CMK (cell line): ENCODE measurements at places on chromosomes 6 and 20.

DNA sequence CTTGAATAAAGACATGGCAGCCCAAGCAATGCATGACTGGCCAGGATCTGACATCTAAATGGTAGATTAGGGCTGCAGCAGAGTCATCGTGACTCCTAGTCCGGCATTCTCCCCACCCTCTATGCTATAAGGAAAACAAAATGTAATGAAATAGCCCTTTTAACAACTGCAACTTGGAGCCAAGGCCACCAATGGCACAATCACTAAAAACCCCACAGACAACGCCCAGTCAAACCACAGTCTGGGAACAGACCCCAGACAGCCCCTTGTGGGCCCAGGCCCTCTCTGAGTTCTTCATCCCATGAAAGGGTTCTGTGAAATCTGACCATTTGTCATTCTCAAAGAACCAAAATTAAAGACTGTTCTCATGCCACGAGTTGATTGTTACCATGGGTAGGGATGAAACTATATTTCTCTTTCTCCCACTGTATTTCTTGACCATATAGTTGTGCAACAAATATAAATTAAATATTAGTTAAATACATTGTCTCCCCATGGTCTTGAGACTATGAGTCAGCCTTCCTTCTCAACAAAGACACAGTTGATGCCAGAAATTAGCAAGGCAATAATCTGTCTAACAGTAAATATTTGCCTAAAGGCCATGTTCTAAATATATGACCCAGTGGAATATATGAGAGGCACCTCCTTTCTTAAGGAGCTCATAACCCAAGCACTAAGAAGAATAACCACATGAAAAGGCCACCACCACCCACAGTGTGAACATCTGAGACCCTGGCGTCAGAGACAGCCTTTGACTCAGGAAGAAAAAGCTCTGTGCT is 85.6 kb upstream of the SSTR4 start:
- DNase-seq: no peak

DNA sequence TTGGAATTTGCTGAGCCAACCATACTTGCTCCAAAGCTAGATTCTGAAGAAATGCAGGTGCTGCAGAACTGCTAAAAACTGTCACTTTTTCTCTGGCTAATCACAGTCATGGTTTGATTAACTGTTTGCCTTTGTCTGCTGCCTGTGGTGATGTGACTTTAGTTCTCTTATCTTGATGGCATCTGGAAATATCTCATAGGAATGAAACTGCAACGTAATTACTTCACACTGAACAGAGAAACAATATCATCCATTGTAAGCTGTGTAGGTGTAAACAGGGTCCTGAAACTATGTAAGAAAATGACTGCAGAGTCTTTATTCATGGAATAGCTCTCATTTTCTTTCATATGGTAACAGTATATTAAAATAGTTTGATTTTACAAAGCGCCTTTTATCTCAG is 721.9 kb upstream of the HS3ST5 start:
- no peak for DNase-seq

DNA sequence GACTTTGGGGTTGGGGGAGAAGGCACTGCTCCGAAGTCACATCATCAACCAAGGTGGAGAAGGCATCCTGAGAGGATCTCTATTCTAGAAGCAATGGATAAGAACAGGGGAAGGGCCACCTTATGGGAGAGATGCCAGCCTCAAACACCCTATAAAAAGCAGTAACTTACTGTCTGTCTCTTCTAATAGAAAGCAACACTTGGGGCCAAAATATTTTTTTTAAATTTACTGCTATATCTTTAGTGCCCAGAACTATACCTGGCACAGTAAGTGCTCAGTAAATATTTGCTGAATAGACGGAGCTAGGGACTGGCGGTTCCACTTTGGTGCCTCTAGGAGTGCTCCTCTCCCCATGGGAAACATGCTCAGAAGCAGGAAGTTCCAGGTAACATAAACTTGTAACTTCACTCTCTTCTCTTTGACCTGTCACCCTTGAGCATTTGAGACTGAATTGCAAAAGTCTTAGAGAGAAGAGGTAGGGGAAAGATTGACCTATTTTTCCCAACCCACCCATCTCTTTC is 807 bp upstream of the OTOR start:
- no peak for DNase-seq

DNA sequence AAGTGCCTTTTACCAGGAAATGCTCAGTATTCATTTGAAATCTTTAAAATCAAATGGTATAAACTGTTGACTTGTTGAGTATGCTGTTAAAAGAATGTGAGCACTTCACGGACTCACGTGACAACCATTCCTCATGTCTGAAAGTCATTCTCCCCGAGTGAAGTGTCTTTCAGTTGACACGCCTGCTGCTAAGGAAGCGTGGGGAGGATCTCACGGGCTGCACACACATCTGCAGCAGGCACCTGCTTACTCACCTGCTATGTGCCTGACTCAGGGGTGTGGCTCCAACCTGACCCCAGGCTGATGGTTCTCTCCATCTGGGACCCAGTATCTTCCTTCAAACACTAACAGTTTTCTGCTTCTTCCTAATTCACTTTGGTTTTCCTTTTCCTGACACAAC is 32.7 kb downstream of the WDR27 start:
- DNase-seq: no peak

- no peak for DNase-seq
Measured at GRCh38 chr6:69286331-69286730, 510.5 kb downstream of the LMBRD1 start.

GRCh38 chr6:41273714-41274113 is 12.8 kb downstream of the TREM1 start:
- DNase-seq: no peak

GRCh38 chr6:57021086-57021720 is 25.3 kb upstream of the KIAA1586 start:
- no peak for DNase-seq

- DNase-seq: no peak
Measured at GRCh38 chr20:58294497-58295455, 14.7 kb upstream of the RAB22A start.

DNA sequence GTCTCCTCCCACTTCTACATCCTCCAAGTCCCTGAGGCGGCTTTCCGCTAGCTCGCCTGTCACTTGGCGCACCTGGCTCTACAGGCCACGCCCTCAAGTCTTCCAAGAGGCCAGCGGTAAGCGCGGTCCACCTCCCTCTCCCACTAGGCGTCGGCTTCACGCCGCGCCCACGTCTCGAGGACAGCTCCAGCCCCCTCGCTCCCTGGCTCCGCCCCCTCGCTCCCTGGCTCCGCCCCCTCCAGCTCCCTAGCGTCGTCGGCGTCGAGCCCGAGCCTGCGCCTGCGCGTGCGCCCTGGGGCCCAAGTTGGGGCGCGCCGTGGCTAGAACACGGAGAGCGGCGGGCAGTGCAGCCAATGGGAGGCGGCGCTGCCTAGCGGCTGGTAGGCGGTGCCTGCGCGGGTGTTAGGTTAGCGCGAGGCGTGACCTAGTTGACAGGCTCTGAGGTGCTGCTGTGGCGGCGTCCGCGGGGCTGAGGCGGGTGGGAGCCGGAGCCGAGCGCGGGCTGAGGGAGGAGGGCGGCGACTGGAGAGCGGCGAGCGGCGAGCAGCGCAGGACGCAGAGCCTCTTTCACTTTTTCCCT is at the start of gene MACROD2:
Gene MACROD2 (plus strand): TSS at position 431 of the 580 bp plus-strand sequence.
- peak; percentile 97 for DNase-seq

- no peak for DNase-seq
Measured at GRCh38 chr20:39124064-39124463, 161.9 kb downstream of the DHX35 start.

- no peak for DNase-seq
Measured at GRCh38 chr6:27630727-27631608, 158.1 kb upstream of the ZNF184 start.

- DNase-seq: no peak
Measured at GRCh38 chr6:3195695-3196497, 31.6 kb downstream of the TUBB2B start.

- no peak for DNase-seq
Measured at GRCh38 chr6:116881236-116881635, 4.2 kb downstream of the RFX6 start.

GRCh38 chr6:89298680-89299465 is 16.2 kb downstream of the GABRR2 start:
- DNase-seq: no peak

DNA sequence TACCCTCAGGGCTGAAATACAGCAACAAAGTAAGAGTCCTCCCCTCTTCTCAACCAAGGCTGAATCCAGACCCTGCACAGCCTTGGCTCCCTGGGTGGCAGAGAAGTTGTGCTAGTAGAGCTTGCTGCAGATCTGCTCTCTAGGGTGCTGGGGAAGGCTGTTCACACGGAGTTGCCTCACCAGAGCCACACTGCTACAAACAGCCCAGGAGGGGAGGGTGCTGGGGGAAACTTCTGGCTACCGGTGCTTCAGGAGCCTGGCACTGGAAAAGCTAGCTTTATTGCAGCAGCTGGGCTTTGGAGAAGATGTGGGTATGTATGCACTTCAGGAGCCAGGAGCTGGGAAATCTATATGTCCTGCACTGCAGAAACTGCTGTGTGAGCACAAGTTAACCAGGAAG is 37.6 kb upstream of the SUPT3H start:
- no peak for DNase-seq

DNA sequence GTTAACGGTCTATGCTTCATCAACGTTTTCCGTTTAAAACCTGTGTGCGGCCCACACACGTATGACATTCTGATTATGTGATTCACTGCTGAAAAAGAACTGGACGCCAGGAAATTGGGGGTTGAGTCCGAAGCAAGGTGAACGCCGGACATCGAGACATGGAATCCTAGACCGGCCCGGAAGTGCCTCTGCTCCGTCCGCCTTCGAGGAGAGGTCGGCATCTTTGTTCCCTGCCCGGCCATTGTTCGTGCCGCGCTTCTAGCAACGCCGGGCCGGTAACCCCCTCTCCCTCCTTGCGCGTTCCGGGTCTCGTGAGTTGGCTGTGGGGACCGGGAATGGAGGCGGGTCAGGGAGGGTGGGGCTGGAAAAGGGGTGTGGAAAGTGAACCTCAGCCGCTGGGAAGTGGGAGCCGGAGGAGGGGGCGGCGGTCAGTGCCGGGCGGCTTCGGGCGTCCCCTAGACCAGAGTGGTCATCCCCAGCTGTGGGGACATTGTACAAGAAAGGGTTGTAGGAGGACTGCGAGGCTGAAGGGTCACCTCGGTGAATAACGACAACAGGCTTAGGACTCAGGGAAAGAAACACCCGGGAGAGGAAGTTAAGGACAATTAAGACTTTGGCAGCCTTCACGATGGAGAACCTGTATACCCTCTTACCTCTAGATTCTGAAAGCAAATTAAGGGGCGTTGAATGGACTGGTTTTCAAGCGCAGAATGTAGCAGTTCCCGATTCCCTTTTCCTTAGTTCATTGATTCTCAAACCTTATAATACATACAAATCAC is at the start of gene ZSCAN9:
Gene ZSCAN9 (plus strand): TSS at position 220 of the 779 bp plus-strand sequence. CDS start 1,810 bp downstream, outside the sequence.
- DNase-seq: peak; percentile 76

GRCh38 chr20:10644458-10645204 is 29.2 kb downstream of the JAG1 start:
- DNase-seq: no peak

DNA sequence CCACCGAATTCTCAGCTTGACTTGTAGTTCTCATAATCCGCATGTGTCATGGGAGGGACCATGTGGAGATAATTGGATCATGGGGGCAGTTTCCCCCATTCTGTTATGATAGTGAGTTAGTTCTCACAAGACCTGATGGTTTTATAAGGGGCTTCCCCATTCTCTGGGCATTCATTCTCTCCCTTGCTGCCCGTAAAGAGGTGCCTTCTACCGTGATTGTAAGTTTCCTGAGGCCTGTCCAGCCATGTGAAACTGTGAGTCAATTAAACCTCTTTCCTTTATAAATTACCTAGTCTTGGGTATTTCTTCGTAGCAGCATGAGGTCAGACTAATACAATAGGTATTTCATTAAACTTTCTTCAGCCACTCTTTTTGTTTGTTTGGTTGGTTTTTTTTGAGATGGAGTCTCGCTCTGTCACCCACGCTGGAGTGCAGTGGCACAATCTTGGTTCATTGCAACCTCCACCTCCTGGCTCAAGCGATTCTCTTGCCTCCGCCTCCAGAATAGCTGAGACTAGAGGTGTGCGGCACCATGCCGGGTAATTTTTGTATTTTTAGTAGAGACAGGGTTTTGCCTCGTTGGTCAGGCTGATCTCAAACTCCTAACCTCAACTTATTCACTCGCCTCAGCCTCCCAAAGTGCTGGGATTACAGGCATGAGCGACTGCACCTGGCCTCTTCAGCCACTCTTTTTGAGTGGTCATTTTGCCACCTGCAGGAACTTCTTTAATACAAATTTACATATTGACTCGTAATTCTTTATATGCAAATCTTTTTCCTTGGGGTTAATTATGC is 36.3 kb downstream of the GSTA2 start:
- no peak for DNase-seq

DNA sequence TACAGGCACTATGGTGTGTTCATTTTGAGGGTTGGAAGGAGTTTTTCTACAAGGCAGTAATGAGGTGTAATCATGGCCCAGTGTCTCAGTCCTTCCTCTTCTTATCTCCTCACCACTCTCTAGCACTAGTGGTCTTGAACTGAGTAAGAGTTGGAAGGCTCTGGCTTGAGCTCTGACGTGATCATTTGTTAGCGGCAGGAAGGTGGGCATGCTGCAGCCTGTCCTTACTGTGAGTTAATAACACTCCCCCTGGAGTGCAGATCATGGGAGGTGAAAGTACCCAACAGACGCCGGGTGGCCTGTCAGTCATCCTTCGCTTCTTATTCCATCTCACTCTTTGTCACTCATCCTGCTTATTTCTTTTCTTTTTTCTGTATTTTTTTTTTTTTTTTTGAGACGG is 356.9 kb downstream of the CDKAL1 start:
- DNase-seq: no peak

DNA sequence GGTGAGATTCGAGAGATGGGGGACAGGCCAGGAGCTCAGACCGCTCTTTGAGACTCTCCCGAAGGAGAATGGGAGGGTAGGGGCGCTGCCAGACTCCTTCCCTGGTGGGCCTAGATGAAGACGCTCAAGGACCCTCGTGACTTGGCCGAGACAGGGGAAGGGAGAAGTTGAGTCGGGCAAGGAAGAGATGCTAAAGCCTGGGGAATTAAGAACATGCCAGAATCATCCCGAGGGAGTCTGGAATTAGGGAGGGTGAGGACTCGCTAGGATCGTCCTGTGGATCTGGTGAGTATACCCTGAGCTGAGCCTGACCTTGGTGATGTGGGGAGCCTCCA is 529 bp downstream of the UBE2C start:
- no peak for DNase-seq

DNA sequence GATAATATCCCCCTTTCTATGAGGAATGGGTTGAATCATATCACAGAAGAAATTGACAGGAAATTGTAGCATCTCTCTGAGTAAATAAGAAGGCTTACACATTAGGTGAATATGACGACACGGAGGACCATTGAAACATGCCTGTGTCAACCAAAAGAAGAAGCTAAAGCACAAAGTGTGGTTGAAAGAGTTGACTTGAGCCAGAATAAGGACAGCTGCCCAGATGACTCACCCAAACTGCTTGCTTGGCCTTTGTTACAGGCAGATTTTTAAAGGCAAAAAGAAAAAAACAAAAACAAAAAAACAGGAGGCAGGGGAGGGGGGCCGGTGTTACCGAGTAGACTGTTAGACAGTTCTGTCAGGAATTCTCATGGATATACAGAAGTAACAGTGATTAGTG is 129.8 kb upstream of the EDN1 start:
- no peak for DNase-seq

DNA sequence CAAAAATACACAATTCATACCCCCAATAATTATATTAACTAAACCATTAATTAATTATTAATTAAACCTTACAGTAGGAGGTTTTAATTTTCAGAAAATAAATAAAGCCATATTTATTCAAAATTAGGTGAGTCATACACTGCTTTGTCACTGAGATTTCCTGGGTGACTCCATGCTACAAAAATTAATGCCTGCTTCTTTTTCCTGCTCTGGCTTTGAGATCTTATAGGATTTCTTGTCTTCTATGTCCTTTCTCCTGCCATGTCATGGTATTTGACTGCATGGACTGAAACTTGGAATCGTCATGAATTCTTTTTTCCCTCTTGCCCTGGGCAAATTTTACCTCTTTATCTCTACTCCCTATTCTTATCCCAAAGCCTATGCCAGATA is 133.2 kb downstream of the PHACTR1 start:
- DNase-seq: no peak
